AG08395 (cell line): ENCODE measurements at places on chromosomes 6 and 20.

DNA sequence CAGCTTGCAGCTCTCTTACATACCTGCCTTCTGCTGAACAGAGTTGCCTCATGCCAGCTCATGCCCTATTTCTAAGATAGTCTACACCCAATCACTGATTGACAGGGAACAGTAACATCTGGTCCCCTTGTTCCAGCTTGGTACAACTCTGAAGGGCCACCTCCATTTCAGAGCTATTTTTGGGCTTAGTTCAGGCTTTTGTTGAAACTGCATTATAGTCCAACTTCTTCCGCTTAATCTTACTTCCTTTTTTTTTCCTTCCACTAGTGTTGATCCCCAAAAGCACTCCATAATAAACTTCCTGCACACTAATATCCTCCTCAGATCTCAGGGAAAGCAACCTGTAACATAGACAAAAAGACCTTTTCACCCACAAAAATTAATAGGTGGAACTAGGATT is 65.7 kb upstream of the TNFRSF21 start:
- no peak for DNase-seq

GRCh38 chr6:125183391-125183790 is 29.8 kb downstream of the TPD52L1 start:
- DNase-seq = no peak

DNA sequence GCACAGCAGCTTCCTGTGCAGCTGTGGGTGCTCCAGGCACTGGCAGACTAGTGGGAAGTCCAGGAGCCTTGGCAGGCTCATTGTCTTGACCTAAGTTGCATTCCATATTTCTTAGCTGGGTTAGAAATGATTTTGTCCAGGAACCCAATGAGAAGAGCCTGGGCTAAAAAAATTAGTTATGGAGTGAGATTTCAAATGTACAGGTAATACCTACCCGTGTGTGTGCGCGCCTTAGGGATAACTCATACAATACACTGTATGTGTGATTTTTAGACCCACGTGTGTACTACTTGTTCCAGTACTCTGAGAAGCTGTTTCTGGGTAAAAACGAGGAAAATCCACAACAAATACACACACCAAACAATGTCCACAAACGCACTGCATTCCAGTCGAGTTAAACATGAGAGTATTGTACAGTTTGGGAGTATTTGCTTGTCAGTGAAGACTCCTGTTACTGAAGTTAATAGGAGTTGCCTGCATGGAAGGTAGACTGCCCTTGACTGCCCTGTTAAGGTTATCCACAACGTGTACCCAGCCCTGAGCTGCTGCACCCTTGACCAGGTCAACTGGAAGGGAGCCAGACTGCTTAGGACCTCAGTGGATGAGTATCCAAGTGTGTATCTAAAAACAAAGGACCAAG is 1.4 kb downstream of the PAQR8 start:
- no peak for DNase-seq

- DNase-seq = no peak
These were observed 30.5 kb upstream of the SIRPD start for GRCh38 chr20:1587781-1588532.

- no peak for DNase-seq
These were observed 74.6 kb upstream of the CD93 start for GRCh38 chr20:23160536-23161243.

DNA sequence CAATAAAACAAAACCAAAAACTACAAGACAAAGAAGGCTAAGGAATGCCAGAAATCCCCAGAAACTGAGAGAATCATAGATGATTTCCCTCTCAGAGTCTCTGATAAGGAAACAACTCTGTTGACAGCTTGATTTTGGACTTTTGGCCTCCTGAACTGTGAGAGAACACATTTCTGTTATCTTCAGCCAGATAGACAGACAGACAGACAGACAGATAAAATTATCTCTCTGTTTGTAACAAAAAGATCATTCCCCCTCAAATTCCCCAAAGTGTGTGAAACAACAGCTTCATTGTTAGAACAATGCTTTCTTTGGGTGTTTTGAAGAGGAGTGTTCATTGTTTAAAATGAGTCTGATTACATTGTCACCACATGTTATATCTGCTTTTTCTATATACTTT is 148.2 kb downstream of the BCKDHB start:
- DNase-seq = no peak

DNA sequence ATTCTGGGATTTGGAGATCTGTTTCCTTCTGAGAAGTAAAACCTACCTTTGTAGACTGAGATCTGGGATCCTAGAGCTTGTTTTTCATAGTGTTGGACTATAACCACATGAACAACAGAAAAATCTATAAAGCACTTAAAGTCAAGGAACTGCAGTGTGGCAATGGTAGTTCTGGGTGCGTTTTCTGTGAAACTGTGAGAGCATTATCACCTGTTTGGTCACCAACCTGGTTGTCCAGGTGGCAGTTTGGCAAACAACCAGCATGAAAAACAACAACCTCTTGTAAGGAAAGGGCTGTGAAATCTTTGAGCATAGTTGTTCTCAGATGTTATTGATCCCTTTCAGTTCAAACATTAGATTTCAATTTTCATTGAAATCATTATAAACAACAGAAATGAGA is 215.8 kb upstream of the CITED2 start:
- no peak for DNase-seq

GRCh38 chr6:144283646-144284477 is 1.3 kb upstream of the UTRN start:
- peak; percentile 13 for DNase-seq

GRCh38 chr20:235891-236290 is 8.8 kb downstream of the DEFB129 start:
- DNase-seq = no peak

GRCh38 chr6:74222768-74223333 is 526.8 kb downstream of the CD109 start:
- DNase-seq = no peak

DNA sequence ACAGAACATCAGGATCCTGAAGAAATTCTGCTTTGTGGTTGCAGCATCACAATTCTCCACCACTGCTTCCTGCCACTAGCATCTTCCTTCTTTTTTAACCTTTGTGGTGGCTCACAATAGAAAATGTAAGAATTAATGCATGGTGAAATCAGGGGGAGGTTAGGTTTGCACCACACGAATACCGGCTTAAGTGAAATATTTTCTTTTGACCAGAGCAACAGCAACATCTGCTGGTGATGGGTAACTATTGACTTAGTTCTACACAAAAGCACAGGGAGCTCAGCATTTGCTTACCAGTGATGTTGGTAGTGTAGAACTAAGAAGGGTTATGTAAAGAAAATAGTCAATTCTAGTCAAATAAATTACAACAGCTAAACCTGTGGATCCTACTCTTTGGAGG is 280.5 kb downstream of the SYNE1 start:
- DNase-seq = peak; percentile 42

DNA sequence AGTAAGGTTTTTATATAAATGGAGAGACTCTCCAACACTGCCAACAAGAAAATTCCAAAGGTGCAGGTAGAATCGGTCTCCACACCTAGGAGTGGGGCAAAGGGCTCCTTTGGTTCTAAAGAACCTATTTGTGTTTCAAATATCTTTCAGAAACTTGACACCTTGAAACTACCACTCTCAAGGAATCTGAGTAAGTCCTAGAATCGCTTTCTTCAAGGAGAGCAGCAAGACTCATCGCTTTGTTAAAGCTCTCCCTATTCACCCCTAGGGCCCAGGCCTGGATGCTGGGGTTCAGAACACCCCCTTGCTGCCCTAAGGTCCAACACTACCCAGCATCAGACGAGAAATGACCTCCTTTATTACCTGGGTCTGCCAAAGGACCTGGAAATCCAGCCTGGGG is 2.0 kb downstream of the CLIC5 start:
- no peak for DNase-seq

DNA sequence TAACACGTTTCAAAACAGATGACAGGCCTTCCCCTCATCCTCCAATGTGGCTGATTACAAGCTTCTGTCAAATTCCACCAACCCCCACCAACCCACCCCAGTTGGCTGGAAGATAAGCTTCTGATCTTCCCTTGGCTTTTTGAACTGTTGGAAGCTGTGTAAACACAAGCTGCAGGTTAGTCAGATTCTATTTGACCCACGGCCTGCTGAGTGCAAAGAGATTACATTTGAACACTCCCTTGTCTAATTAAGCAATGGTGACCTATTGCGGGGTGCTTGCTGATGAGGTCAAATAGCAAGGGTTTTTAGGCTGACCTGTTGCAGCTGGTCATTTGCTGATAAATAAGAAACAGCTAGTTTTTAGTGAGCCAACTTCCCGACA is 379.7 kb downstream of the BMP2 start:
- no peak for DNase-seq

DNA sequence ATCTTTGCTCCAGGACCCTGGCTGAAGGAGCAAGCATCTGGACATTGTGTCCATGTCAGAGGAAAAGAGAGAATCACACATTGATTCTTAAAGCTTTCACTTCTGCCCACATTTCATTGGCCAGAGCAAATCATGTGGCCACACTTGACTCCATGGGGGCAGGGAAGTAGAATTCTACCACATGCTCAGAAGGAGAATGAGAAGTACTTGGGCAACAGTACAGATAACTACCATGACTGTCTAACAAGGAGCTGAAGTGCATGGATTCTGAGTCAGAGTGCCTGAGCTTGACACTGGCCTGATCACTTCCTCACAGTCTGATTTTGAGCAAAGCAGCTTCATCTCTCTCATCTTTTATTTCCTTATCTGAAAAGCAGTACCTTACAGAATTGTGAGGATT is 38.6 kb downstream of the GHRH start:
- peak; percentile 94 for DNase-seq

DNA sequence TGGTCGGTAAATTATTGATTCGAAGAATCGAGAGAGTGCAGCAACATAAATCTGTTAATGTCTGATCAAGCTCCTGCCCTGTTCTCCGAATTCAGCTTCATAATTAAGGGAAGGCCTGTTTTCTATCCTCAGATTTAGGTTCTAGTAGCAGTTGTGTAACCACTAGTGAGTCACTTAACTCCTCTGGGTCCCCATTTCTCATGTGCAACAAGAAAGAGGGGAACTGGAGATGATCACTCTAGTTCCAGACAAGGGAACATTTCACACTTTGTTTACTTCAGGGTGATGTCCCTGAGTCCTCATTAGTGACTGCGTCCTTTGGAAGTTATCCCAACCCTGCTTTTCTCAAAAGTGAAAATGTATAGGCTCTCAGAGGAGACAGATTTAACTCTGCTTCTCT is 68.1 kb upstream of the RNF146 start:
- DNase-seq = peak; percentile 56

DNA sequence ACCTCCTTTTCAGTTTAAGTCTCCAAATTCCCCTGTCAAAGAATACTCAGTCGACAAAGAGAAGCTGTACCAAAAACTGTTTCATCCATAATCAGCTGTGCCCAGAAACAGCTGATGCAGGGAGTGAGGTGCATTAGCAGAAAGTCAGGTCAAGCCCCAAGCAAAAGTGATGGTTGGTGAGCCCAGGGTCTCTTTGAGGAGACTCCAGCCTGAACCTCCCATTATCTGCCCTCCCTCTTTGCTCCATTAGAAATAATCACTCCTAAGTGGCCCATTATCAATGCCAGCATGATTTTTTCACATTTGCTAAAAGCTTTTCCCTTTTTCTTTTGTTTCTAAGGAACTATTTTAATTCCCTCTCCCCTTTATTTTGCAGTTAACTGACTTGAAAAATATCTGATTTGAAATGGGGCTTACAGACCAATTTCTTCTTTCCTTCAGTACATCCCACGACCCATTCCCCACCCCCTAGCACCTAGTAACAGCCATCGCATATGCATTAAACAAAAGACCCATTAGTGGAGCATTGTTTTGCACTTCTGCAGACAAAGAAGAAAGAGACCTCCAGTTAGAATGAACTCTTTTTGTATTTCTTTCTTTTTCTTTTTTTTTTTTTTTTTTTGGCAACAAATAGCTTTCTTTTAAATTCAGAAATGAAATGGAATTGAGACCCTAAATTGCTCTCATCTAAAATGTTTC is 257.0 kb downstream of the GRIK2 start:
- DNase-seq = no peak

DNA sequence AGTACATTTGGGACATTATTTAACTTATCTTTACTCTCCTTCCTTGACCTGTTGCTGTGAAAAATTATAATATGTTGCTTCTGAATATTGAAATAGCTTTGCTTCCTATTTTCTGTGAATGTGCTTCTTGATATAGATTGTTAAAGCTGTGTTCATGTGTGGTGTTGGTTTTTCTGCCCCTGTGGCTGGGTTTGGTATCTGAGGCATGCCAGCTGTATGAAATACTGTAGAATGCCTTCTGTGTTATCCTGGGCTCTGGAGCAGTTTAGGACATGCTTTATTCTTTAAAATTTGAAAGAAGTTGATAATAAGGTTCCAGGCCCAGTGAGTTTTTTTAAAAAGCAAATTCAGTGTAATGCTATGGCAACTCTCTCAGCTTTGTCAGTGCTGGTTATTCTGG is 71.7 kb downstream of the HIVEP1 start:
- no peak for DNase-seq

GRCh38 chr6:107713563-107713962 is 110.5 kb downstream of the SCML4 start:
- no peak for DNase-seq

GRCh38 chr6:80605165-80605989 is 498.9 kb downstream of the BCKDHB start:
- no peak for DNase-seq

DNA sequence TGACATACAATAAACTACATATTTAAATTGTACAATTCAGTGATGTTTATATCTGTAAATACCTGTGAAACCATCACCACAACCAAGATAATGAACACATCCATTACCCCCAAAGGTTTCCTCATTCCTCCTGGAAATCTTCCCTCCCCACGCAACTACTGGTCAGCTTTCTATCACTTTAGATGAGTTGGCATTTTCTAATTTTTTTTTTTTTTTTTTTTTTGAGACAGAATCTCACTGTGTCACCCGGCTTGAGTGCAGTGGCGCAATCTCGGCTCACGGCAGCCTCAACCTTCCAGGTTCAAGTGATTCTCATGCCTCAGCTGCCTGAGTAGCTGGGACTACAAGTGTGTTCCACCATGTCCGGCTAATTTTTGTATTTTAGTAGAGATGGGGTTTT is 31.7 kb upstream of the ECI2 start:
- DNase-seq = no peak

DNA sequence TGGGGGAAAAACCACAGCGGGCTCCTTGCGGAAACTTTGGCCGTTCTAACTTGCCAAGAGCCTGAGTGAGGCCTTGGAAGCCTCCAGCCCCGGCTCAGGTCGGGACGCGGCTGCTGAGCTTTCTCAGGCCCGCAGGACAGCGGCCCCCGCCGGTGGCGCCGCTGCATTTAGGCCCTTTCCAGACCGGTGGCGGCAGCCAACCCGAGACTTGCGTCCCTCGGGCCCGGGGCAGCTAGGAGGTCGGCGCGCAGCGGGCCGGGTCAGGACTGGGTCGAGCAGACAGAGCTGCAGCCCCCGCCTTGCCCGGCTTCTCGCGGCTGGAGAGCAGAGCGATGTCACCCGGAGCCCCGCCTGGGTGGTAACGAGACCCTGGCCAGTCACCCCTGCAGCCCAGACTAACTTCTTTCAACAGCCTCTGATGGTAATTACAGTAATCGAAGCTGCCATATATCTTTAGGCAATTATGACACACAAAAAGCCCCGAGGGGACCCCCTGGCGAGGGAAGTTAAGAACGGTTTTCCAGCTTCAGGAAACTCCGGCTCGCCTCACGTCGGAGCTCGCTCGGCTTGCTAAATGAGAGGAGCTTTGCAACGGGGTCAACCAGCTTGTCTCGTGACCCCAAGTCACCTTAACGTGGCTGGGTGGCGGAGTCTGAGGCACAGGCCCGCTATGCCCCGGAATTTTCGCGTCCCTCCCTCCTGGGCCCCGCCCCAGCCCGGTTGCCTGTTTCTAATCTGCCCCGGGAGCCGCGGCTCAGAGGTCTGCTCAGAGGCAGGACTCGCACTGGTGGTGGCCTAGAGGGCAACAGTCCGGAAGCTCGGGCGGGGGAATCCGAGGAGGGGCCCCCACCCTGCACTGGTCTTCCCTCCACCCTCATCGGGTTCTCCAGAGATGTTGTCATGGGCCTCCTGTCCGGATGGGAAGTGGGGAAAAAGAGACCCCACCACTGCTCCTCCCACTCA is 3.0 kb downstream of the NR2E1 start:
- DNase-seq = peak; percentile 38
